ENCODE measurements at places on chromosomes 3 and 15.

GRCh38 chr3:137071104-137071503 is 113.3 kb downstream of the IL20RB start:
- DNase-seq, result no peak

GRCh38 chr15:58593870-58594269 is 155.6 kb downstream of the ADAM10 start:
- DNase-seq, result no peak

DNA sequence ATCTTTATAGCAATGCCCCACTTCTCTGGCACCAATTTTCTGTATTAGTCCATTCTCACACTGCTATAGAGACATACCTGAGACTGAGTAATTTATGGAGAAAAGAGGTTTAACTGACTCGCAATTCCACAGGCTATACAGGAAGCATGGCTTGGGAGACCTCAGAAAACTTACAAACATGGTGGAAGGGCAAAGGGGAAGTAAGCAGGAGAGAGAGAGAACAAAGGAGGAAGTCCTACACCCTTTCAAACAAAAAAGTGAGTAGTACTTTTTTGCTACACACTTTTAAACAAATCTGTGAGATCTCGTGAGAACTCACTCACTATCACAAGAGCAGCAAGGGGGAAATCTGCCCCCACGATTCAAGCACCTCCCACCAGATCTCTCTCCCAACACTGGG is 67.8 kb upstream of the ZBED2 start:
- DNase-seq, result no peak

- peak; percentile 16 for DNase-seq
Observed at GRCh38 chr3:141392897-141393734, 24.8 kb downstream of the ZBTB38 start.

GRCh38 chr3:48662145-48662752 is 437 bp downstream of the CELSR3 start:
- DNase-seq, result no peak

DNA sequence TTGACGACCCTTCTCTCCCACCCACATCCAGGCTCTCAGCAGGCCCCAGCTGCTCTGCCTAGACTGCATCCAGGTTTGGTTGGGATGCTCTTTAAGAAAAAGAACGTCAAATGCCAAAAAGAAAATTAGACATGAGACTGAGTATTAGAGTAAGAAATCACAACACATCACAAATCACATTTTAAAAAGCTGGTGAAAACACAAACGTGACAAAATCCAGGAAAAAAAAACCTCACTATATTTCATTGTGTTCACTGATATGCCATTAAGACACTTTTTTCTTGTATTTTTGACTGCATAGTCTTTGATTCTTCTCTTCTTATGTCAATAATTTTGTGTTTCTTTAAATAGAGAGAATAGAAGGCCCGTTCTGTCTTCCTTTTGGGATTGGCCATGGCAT is 243.7 kb downstream of the TLE3 start:
- no peak for DNase-seq

DNA sequence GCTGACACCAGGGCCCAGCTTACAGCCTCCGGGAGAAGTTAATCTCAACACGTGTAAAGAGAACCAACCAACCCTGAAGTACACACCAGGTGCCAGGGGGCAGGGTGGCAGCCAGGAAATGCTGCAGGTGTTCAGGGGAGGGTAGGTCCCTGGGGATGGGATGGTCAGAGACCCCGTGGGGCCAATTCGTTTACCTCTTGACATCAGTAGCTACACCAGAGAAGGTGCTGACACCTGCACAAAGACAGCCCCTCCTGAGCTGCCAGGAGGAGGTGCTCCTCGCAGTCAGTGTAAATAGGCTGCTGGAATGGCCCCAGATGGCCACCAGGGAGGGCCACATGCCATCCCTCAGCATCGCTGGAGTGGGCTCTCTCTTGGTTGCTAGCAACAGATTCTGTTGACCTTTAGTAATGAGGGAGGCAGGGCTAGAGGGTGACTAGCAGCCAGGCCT is 52.8 kb downstream of the CORO2B start:
- no peak for DNase-seq

GRCh38 chr15:88246666-88247446 is 9.7 kb downstream of the NTRK3 start:
- DNase-seq, result peak; percentile 85

- no peak for DNase-seq
Observed at GRCh38 chr15:42101861-42102260, 7.5 kb upstream of the PLA2G4D start.

GRCh38 chr3:139577909-139578308 is 38.4 kb upstream of the RBP1 start:
- DNase-seq, result no peak

- no peak for DNase-seq
Observed at GRCh38 chr15:71551566-71551965, 258.8 kb upstream of the NR2E3 start.

DNA sequence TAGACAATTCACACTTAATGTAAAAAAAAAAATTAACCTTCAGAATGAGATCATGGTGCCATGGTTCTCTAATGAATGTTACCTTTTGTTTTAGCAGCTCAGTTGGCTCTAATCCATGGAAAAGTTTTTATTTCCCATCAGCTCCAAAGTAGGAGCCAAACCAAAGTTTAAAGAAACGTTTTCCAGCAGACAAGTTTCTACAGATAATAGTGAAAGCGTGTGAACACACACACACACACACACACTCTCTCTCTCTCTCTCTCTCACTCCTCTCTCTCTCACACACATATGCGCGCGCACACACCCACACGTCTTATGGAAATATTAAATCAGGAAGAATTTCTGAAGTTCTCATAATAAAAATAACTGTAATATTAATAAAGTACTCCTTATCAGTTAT is 46.9 kb downstream of the MBNL1 start:
- no peak for DNase-seq

DNA sequence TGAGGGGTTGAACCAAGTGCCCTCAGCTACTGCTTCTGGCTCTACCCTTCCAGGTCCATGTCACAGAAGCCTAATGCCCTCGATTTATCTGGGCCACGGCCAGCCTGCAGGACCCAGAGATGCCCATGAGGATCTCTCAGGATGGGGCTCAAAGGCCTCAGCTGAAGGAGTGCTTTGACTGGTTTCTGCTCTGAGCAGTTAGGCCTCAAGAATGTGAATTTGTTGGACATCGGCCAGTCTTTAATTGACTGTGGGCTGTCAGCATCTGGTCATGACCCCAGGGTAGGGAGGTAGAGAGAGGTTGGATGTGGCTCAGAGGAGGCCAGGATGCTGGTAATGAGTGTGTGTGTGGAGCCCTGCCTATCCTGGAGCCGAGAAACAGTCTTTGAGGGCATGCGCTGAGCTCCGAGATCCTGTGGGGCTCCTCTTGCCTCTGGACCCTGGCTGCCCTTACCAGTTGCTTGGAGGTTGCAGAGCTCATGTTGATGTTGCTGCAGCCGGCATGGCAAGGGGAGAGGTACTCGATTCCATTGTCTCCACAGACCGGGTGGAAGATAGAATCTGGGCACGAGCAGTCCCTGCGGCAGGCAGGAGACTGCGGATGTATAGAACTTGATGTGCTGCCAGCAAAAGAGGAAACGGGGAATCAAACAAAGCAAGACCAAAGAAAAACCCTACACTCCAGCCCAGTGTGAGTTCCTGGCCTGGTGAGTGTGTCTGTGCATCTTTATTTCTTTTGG is 49.1 kb upstream of the RAB6B start:
- DNase-seq, result no peak

DNA sequence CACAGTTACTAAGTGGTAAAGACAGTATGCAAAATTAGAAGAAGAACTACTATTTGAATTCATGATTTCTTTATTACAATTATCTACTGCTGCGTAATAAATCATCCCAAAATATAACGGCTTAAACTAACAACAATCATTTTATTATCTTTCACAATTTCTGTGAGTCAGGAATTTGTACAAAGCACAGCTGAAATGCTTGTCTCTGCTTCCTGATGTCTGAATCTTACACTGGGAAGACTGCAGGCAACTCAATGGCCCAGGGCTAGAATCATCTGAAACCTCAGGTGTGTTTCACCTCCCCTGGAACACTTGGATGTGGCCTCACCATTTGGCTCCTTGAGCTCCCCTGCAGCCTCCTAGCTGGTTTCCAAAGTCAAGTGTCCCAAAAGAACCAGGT is 145.1 kb downstream of the MAGI1 start:
- no peak for DNase-seq

- no peak for DNase-seq
Observed at GRCh38 chr3:56357266-56357665, 111.0 kb downstream of the ERC2 start.

DNA sequence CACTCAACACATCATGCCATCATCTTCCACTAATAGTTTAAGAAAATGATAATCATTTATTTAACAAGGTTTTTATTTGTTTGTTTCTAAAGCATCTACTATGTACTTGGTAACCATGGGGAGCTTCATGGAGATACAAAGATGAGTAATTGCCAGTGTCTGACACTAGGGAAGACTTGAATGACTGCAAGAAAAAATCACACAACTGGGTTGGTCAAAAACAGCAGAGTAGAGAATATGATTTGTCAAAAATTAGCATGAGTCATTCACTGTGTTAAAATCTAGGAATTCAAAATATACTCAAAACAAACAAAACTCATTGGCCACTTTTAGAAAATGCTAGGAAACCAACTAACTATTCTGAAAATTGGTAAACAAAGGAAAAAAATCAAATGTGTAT is 6.3 kb downstream of the BNC1 start:
- DNase-seq, result no peak

DNA sequence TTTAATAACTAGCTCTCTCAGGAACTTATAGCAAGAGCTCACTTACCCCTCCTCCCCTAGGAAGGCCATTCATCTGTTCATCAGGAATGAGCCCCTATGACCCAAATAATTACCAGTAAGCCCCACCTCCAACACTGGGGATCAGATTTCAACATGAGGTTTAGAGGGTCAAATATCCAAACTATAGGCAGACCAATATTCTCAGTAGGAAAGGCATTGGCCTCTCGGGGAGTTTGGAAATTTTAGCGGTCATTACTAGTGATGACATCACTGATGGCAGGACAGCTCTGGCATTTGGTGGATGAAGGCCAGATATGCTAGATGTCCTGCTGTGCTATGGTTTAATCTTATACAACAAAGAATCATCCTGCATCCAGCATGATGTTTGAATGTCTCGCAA is 15.2 kb upstream of the CD47 start:
- no peak for DNase-seq

DNA sequence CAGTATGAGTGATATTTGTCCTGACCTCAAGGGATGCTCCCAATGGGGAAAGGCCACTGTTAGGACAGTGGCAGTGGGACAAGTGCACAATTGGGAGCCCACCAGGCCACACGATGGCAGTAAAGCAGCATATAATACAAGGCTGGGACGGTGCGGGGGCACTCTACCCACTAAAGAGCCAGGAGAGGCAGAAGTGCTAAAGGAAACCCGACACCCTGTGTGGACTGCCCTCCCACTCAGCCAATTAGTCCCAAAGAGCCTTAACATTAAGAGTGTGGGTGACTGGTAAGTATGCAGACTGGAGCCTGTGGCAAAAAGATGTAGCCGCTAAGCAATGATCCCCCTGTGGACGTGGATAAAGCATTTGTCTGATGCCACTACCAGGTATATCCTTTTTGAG is 8.2 kb upstream of the ZNF589 start:
- peak; percentile 85 for DNase-seq

DNA sequence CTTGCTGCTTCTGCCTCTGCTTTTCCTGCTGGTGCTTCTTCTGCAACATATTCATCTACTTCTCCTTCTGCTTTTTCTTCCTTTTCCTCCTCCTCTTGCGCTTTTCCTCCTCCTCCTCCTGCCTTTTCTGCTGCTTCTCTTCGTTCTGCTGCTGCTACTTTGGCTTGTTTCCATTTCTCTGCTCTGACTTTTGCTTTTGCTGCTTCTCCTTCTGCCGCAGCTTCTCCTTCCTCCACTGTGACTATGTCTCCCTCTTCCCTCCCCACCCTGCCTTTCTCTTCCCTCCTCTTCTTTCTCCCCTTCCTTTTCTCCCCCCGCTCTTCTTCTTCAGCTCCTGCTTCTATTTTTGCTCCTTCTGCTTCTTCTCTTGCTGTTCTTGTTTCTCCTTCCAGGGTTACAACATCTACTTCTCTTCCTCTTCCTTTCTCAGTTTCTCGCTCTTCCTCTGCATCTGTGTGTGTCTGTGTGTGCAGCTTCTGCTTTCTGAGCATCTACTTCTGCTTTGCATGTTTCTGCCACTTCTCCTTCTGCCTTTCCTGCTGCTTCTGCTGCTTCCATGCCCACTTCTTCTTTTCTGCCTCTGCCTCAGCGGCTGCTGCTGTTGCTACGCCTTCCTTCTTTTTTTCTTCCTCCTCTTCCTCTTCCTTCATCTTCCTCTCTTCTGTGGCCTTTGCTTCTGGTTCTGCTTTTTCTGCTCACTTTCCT is 51.4 kb downstream of the FAM43A start:
- no peak for DNase-seq

DNA sequence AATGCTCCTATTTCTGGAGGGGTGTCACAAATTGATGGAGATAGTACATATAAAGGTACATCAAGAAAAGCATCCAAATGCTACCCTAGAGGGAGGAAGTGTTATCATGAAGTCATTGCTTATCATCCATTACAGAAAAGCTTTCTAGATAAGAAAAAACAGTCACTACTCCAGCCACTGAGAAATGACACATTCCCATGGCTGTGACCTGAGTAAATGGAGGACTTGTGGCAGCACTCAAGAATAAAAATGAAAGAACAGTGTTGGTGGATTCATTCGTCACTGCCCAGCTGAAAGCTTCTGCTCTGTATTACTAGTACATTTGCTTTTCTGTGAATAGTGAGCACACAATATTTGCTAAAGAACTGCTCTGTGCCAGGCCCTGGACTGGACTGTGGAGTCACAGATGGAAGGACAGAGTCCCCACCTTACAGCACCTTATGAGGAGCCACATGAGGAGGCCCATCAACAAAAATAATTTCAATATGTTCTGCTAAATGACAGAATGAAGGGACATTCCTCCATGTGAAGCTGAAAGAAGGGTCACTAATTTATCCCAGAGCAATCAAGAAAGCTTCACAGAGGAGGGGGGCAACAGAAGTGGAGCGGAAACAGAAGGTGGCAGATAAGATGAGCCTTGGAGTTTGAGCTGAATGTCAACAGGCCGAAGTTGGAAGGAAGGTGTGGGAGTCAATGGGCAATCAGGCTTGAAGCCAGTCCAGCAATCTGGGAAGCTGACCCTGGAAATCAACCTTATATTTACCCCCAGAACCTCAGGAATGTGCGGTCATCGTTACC is 343.5 kb upstream of the TRIM42 start:
- no peak for DNase-seq

- no peak for DNase-seq
Observed at GRCh38 chr3:126891791-126892190, 91.1 kb upstream of the PLXNA1 start.

GRCh38 chr15:26852980-26853379 is 13.9 kb upstream of the GABRA5 start:
- DNase-seq, result no peak

Data from SK-N-DZ (cell line).